ENCODE measurements at places on chromosomes 3 and 15.
A peak's percentile ranks its signal among the peaks of the same experiment; 100 is the strongest.

DNA sequence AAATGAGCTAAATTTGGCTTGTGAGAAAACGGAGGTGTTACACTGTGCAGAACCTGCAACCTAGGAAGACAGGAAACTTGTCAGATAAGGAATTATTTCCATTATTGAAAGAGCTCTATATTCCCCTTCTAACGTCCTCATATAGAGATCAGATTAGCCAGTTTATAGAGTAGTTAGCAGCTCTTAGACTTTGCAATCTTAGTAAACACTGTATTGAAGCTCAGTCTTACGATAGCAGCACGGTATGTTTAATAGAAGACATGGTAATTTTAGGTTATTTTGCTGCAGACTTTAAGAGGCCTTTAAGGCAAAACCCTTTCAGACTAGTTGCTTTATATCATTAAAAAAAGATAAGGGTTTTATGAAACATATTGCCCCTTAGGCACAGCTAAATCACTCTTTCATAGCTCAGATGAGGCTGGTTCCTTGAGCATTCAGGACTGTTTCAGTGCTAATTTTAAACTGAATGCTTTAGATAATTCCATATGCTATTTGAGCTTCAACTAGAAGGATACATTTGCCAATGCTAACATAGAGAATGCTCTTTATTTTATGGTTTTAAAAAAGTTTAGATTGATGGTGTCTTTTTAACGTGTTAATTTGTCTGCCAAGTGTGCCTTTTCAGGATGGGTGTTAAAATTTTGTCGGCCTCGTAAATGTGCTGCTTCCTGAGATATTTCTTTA is 234.3 kb downstream of the PYDC2 start:
- DNase-seq, result no peak

- DNase-seq, result no peak
These were observed 28.7 kb downstream of the TAMM41 start for GRCh38 chr3:11818033-11818432.

GRCh38 chr15:77060546-77060945 is 10.4 kb downstream of the TSPAN3 start:
- no peak for DNase-seq

DNA sequence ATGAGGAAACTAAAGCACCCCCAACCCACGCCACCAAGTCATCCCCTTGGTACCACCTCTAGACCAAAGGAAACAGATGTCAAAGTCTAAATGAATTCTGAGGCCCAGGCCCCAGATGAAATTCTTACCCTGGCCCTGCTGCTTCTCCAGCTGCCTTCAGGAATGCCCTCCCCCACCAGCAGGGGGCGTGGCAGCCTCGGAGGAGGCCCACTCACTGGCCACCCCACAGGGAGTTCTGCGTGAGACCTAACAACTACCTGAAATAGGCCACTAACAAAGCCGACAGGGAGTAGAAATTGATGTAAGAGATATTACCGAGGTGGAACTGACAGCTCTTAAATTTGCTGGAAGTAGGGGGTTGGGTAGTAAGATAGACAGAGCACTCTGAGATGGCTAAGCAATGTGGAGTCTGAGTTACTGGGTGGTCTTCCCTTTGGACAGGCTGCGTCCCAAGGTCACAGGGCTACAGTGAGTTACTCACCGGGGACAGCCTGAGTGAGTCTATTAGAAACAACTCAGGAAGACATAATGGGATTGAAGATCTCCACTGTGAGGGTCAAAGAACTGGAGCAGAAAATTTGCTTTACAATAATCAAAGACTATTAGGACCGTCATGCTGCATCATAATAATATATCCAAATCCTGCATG is 240.7 kb downstream of the SHOX2 start:
- DNase-seq, result no peak

DNA sequence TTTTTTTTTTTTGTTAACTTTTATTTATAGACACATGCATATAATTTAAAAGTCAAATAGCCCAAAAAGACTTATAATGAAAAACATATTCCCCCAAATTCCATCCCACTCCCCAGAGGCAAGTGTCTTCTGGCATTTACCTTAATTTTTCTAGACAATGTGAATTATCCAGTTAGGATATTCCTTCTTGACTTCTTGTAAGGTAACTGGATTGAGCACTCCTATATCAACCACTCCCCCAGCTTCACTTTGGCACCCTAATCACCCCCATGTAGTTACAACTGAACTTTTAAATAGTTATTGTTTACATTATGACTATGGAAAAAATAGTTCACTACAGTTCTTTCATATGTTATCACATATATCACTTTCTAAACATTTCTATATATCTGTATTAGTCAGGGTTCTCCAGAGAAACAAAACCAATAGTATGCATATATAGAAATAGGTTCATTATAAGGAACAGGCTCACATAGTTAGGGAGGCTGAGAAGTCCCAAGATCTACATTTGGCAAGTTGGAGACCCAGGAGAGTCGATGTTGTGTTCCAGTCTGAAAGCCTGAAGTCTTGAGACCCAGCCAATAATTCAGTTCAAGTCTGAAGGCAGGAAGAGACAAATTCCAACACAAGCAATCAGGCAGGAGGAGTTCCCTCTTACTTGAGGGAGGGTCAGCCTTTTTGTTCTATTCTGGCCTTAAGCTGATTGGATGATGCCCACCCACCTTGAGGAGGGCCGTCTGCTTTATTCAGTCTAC is 175.8 kb downstream of the THSD4 start:
- DNase-seq, result no peak

GRCh38 chr3:19668163-19668562 is 265.9 kb downstream of the EFHB start:
- DNase-seq, result no peak

GRCh38 chr3:72444656-72445223 is 403.5 kb downstream of the SHQ1 start:
- DNase-seq, result no peak

- DNase-seq, result no peak
These were observed 140.4 kb downstream of the RORA start for GRCh38 chr15:61088675-61089074.

- no peak for DNase-seq
These were observed 18.3 kb downstream of the UBAP1L start for GRCh38 chr15:65096481-65097385.

DNA sequence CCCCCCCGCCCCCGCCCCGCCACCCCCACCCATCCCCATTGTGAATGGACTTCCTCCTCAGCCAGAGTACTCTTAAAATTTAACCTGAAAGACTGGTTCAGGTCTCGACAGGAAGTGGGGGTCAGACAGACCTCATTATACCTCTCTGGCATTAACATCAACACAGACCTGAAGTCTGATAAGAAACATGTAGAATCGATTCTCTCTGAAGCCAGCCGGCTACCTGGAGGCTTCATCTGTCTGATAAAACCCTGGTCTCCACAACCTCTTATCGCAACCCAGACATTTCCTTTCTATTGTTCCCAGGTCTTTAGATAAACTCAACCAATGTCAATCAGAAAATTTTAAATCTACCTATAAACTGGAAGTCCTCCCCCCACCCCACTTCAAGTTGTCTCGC is 42.6 kb downstream of the SLCO2A1 start:
- no peak for DNase-seq

DNA sequence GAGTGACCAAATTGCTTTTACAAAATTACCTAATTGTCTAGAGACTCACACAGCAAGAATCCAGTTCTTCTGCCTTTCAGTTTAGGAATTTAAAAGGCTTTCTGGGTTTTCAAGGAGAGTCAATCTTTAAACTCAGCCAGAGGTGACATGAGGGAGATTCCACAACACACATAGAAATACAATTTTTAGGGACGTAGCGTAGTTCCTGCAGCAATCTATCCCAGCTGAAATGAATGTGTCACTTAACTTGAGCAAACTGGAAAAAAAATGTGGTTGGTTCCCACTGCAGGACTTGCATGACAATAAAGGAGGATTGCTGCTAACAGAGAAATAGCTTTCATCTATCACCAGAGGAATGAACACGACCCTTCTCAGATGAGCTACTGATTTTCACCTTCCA is 269.7 kb downstream of the OTOL1 start:
- DNase-seq, result no peak

DNA sequence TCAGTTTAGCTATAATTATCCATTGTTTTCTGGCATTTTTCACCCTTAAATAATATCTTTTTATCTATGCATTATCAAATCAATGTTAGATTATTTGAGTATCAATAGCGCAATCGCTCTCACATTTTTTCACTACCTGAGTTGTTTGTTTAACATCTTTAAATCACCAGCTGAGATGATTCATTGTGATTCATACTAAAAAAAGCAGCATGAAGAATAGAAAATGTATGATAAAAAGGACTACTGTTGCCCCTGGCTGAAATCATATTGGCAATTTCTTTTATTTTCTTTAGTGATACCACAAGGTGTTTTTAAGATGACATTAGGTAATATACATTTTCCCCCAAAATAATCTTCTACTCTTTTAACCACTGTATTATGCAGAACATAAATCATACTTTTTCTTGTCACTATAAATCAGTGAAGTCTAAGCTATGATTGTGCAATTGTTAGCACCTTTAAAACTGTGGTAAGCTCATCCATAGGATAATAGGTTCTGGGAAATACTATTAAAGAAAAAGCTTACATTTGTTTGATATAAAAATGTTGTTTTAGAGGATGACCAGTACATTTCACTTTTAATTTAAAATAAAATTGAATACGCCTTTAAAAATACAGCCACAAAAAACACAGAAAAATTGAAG is 889.1 kb downstream of the NAALADL2 start:
- no peak for DNase-seq

GRCh38 chr3:150765949-150766720 is 3.2 kb upstream of the SIAH2 start:
- DNase-seq, result no peak

DNA sequence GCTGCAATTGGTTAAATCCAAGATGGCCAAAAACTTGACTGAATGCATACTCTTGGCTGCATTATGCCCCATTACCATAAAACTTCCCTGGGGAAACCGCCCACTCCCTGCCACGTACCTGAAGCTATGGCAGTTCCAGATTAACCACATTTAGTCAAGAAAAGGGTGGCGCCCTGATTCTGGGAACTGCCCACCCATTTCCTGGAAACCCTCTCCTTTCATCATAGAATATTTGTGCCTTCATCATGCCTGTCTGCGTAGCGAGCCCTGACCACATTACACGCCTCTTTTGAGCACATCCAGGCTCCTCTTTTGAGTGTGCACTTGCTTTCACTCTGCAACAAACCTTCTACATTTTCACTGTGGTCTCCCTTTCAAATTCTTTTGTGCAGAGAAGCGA is 5.2 kb downstream of the LINS1 start:
- DNase-seq, result no peak

DNA sequence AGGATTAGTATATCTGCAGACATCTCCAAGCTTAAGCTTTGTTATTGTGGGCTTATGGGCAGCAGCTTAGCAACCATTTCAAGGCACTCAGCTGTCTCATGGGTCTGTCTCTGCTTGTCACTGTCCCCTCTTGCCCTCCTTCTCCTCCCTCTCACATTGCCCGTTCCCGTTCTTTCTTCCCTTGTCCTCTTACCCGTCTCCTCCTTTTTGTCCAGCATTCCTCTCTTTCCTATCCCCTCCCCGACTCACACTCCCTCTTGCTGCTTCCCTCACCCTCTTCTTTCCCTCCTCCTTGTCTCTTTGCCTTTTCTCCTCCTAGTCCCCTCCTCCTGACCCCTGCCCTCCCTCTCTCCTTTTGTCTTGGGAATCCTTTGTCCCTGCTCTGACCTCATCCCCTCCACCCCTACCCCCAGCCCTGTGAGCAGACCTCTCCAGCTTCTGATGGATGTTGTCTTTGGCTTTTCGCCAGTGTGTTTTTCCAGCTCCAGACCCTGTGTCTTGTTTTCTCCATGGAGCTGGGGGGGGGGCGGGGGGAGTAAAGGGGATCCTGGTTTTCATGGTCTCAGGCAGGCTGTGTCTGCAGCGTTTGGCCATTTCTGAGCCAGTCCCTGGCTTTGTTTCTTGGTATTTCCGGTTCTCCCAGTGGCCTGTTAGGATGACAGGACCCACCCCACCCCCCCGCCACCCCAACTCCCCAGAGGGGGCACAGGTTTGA is 47.9 kb upstream of the TRAK1 start:
- no peak for DNase-seq

GRCh38 chr3:41794748-41795589 is 166.9 kb downstream of the ULK4 start:
- no peak for DNase-seq

GRCh38 chr3:46276497-46277099 is 34.3 kb downstream of the CCR3 start:
- DNase-seq, result peak; percentile 26

Data from uterus (tissue), 4 donors.